ENCODE measurements at places on chromosomes 6 and 20.

GRCh38 chr6:127457456-127458064 lies 1.6 kb downstream of the KIAA0408 start:
- peak; percentile 97 for DNase-seq

- no peak for DNase-seq
These were observed 14.0 kb downstream of the MRPS18A start for GRCh38 chr6:43673444-43674084.

GRCh38 chr20:3560162-3560561 lies 89.3 kb downstream of the ATRN start:
- DNase-seq = no peak

DNA sequence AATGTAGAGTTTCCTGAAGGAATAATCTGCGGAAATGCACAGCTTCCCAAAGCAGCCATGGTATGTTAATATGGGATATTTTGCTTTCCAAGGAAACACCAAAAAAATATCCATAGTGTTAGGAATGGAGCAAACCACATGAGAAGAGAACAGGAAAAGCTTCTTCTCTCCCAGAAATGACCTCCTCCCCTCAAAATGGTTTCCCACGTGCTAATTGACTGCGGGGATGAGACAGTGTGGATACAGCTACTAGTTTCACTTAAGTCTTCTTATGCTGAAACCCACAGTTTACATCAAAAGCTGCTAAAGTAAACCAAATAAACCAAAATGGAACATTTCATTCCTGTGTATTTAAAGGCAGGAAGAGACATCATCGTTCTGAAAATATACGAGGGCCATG lies 69.4 kb downstream of the FYN start:
- no peak for DNase-seq

DNA sequence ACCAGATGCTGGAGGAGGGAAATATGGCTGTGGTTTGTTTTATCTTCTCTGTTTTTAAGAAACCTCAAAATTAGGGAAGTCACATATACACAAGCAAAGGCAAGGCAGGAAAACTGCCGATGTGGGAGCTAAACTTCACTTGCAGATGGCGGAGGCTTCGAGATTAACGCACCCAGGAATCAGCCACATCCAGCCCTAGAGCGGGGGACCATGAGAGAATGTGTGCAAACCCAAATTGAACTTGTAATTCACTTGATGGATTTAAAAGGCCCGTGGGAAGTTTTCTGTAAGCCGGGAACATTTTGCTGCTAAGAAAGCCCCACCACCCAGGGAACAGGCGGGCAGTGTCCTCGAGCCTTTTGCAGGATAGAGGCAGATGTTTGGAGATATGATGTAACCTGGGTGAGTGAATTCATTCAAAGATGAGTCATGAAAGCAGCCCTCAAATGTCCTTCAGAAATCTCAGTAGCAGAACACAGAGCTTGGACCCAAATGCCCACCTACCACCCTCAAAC lies 39.9 kb downstream of the PREX1 start:
- DNase-seq = peak; percentile 92

- DNase-seq = peak; percentile 69
These were observed 10.6 kb downstream of the HEY2 start for GRCh38 chr6:125759959-125760457.

DNA sequence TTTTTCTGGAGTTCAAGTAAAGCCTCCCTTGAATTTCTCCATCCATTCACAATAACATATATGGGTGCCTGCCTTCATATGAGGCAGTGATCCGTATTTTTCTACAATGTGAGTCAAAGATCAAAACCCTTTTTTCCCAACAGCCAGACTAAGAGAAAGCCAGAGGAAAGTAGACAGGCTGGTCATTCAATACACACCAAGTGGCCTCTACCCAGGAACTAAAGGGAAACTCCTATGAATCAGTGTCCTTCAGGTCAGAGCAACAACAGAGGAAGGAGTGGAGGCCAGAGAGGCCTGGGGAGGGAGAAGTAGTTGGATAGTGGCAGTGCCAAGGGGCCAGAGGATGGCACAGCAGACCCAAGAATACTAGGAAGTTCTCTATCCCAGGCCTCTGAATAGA lies 23.8 kb downstream of the SIM1 start:
- DNase-seq = no peak

- DNase-seq = no peak
These were observed 35.2 kb downstream of the AK9 start for GRCh38 chr6:109655761-109656262.

DNA sequence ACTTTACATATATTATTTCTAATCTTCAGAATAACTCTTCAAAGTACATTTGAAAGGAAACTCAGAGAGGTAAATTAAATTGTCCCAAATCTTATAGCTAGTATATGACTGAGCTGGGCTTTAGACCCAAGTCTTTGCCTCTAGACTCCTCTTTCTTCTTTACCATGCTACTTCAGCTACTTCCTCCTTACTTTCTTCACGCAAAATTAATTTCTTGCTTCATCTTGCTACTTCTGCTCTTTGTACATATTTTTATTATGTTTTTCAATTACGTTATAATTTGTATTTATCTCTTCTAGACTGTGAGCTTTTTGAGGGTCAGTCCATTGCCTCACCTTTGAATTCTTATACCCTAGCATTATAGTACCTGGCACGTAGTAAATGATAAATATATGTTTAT lies 5.3 kb downstream of the TMEM170B start:
- peak; percentile 34 for DNase-seq

DNA sequence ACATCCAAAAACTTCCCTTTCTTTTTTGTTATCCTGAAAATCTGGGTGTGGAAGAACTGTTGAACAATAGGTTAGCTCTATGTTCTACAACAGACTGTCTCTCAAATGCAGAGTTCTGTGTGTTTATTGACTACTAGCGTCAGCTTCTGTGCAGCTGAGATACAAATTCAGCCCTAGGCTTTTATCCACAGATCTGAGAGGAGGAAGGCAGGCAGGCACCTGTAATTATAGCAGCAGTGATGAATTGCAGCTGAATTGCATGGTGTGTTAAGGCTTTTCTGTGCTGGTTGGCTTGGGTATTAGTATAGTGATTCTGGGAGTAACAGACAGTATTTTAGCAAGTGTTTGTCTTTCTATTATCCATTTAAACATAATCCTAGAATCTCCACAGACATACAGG lies 24.4 kb downstream of the GRIK2 start:
- DNase-seq = no peak

DNA sequence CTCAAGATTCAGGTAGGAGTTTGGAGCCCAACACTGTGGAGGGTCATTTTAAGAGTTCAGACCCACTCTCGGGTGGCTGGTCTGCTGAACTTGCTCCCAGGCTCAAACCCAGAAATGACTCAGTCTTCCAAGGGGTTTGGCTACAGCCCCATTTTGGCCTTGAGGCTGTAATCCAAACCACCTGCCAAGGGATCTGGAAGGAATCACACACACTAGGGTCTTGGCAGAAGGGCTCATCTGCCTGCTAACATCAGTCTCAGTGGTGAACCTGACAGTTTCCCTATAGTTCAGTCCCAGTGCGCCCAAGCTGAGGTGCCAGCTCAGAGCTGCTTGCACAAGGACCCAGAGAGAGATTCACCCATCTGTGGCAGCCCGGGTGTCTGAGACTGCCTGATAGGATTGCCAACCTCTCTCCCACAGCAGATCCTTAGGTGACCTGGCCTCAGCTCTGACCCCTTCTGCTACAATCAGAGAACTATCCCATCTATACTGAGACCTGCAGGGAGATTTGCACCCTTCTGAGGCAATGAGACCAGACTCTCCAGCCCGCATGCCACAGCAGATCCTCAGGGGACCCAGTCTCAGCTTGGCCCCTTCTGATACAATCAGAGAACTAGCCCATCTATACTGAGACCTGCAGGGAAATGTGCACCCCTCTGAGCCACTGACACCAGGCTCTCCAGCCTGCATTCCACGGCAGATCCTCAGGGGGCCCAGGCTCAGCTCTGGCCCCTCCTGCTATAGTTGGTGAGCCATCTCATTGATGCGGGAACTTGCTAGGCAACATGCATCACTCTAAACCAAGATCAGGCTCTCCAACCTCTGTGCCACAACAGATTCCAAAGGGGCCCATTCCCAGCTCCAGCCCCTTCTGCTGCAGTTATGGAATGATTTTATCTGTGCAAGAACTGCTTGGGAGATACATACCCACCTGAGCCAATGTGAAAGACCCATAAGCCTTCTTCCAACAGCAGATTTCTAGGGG lies 48.2 kb downstream of the THBS2 start:
- no peak for DNase-seq

GRCh38 chr6:107217248-107217647 lies 101.9 kb upstream of the BEND3 start:
- no peak for DNase-seq

- no peak for DNase-seq
These were observed 1.3 kb downstream of the COL19A1 start for GRCh38 chr6:69867639-69867976.

DNA sequence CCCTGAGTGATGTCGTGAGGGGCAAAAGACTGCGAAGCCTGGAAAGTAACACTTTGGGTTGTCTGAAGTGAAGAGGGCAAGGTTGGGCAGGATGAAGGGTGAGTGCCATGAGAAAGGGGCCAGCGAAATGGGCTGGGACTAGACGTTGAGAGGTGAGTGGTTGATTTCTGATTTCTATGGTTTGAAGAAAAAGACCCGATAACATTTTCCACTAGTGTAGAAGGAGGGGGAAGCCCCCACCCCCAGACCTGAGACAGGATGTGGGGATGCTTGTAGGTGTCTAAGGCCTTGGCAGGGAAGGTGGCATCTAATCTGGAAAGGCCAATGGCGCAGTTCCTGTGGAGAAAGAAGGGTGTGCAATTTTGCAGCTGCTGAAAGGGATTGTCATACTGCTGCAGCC lies 25.3 kb upstream of the KIF3B start:
- DNase-seq = no peak

- DNase-seq = no peak
These were observed 58.3 kb downstream of the RIN2 start for GRCh38 chr20:19816386-19816785.

- DNase-seq = no peak
These were observed 209.6 kb downstream of the TFAP2B start for GRCh38 chr6:51028276-51028675.

DNA sequence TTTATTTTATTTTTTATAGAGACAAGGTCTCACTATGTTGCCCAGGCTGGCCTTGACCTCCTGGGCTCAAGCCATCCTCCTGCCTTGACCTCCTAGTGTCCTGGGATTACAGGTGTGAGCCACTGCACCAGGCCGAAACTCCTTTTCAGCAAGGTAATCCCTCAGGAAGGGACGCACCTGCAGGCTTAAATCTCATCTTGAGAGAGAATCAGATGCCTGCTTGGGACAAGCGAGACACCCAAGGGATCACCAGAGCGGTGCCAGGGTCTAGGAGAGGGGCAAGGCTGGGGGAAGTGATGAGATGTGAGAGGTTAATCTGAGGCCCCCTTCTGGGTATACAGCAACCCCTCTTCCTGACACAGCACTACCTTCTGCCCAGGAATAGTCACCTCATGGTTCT lies 4.0 kb upstream of the ATP9A start:
- no peak for DNase-seq

GRCh38 chr6:148840256-148840655 lies 93.4 kb downstream of the UST start:
- no peak for DNase-seq

DNA sequence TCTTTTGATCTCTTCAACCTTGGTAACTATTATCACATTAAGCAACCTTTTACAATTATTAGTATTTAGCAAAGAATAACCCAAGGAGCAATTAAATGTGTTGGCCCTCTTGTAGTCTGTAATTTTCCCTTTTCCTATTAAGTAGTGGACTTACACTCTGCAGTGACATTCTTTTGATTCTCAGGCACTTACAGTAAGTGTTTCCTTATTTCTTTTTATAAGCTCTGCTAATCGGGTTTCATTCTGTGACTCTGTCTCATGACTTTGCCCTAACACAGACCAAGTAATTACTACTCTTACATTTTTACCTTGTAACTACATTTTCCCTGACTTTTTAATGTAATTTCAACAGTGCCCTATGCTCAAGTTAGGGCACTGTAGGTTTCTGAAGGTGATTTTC lies 104.0 kb upstream of the EPHA7 start:
- DNase-seq = no peak

DNA sequence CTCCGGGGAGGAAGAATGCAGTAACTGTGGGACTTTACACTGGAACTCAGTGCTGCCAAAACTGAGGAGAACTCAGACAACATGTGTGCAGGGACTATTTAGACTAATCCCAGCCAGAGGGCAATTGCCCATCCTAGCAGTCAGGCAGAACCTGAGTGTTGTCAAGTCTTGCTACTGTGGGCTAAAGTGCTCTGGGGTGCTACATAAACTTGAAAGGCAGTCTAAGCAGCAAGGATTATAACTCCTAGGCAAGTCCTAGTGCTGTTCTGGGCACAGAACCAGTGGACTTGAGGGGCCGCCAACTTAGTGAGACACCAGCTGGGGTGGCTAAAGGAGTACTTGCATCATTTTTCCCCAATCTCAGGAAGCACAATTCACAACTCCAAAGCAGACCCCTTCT lies 363.8 kb upstream of the PTCHD4 start:
- no peak for DNase-seq

DNA sequence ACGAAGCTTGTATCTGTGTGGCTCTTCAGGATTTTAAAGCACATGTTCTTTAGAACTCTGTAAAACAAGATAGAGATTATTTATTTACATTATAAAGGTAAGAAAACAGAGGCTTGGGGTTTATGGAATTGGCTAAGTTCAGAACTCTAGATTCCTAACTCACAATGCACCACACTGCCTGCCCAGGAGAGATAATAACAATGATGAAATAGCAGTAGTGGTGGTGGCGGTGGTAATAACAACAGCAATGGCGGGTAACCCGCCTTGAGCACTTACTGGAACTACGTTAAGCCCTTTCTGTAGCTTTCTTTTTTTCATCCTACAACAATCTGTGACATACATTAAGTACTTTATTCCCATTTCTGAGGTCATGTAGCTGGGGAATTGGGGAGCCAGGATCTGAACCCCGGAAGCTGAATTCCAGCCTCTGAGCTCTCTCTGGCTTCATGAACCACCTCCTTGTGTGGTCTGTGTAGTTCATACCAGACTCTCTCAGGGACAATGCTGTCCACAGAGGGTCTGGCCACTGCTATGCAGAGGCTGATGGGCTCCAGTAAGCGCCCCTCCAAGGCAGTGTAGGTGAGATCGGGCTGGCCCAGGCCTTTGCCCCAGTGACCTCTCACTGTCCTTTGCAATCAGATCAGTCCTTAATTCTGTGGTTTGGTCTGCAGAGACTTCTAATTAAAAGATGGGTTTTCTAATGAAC lies 260.9 kb downstream of the SLC24A3 start:
- no peak for DNase-seq

GRCh38 chr6:4316867-4317400 lies 181.6 kb upstream of the ECI2 start:
- peak; percentile 85 for DNase-seq

GRCh38 chr6:53446151-53446550 lies 97.4 kb upstream of the ELOVL5 start:
- peak; percentile 73 for DNase-seq

All from MV-4-11 (cell line).